ENCODE measurements at places on chromosomes 6 and 20.
A peak's percentile ranks its signal among the peaks of the same experiment; 100 is the strongest.

- DNase-seq: peak; percentile 33
Observed at GRCh38 chr20:37922016-37922415, 19.1 kb downstream of the VSTM2L start.

GRCh38 chr6:16078064-16078463, 50.8 kb upstream of the MYLIP start:
- no peak for DNase-seq

GRCh38 chr6:132020138-132020581, 69.0 kb upstream of the CCN2 start:
- DNase-seq: no peak

DNA sequence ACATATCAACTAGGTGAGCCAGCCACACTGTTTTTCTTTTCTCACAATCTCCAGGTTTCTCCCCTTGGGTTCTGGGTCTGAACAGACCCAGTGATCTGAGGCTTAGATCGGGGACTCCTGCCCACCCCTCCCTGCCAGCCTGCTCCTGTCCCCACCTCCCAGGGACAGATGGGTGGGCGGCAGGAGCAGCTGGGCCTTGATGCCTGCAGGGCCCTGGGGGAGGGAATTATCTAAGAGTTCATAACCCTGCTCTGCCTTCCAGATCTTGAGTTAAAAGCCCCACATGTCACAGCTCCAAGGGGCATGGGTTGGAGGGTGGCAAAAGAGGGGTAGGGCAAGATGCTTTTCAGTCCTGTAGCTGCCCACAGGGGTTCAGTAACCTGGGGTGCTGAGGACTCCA, 5.2 kb upstream of the XKR7 start:
- DNase-seq: no peak

DNA sequence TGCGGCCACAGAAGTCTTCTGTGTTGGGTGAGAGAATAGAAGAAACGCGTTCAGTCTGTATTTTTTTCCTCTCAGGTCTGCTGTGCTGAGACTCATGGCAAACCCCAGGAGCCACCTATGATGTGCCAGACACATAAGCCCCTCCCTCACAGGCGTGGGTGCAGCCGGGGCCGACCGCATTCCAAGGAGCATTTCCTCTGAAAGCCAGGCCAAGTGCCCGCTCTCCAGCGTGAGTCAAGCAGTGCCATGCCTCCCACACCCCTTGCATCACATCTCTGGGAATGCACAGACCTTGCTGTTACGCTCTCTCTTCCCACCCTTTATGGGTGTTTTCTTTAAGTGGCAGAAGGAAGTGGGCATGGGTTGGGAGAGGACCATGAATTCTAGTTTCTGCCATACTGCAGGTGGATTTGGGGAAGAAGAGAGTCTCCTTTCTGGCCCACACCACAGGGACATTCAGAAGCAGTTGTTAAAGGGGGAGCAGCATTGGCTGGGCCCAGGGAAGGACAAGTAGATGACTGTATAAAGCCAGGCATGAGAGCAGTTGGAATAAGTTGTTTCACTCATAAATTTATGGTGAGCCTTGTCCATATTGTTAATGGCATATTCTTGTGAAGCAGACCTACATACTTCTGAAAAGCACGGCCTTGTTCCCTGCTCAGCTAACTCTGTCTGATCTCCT, 37.1 kb upstream of the TFAP2A start:
- DNase-seq: no peak

GRCh38 chr6:169450097-169450496, 196.5 kb upstream of the THBS2 start:
- no peak for DNase-seq

GRCh38 chr20:43189554-43190331, at the start of gene PTPRT:
PTPRT (minus strand) TSS chr20:43189906; CDS start chr20:43189733, 173 bp downstream.
- DNase-seq: no peak

GRCh38 chr6:72911463-72912155, 289.7 kb downstream of the KCNQ5 start:
- DNase-seq: no peak

DNA sequence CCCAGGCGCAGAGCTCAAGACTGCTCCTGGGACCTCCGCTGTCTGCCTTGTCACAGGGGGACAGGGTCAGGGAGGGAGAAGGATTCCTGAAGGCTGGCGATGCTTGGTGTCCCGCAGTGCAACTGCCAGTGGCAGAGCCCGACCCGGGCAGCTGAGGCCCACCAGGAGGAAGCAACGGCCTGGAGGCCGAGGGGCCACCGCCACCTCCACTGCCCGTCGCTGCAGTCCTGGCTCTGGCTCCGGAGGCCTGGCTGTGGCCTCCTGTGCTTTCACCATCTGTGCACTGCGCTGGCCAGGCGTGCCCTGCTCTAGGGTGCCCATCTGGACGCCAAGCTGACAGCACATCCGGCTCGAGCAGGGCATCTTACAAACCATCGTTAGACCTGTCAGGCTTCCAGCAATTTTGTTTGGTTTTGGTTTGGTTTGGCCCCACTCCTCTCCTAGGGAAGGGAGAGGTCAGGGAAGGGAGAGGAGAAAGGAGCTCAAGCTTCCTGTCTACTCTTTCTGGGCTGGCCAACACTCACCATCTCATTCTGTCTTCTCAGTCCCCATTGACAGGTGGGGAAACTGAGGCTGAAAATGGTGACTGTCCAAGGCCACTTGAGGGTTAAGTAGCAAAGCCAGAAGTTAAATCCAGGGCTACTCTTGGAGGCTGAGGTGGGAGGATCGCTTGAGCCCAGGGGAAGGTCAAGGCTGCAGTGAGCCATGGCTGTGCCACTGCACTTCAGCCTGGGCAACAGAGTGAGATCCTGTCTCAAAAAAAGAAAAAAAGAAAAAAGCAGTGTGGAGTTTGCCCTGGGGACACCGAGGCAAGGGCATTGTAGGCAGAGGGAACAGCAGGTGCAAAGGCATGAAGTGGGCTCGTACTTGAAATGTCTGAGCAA, 37.7 kb upstream of the NOL4L start:
- no peak for DNase-seq

DNA sequence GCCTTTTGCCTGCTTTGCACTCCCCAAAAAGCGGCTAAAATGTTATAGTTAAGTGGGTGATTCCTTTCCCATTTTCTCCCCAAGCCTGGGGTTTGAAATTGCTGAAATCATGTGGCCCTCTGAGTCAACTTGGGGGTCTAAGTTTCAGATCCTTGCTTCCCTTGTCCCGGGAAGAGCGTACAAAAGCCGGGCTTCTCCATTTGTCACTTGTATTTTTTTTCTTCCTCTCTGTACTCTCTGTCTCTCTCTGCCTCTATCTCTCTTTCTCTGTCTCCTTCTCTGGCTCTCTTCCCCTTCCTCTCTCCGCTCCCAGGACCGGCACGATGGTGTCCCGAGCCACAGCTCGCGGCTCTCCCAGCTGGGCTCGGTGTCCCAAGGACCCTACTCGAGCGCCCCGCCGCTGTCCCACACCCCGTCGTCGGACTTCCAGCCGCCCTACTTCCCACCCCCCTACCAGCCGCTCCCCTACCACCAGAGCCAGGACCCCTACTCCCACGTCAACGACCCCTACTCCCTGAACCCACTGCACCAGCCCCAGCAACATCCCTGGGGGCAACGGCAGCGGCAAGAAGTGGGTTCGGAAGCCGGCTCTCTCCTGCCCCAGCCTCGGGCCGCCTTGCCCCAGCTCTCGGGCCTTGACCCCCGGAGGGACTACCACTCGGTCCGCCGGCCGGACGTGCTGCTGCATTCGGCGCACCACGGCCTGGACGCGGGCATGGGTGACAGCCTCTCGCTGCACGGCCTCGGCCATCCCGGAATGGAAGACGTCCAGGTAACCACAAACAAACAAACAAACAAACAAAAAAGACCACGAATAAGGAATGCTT, 4.6 kb downstream of the TFAP2B start:
- no peak for DNase-seq

GRCh38 chr20:10179574-10180298, 38.9 kb upstream of the SNAP25 start:
- no peak for DNase-seq

DNA sequence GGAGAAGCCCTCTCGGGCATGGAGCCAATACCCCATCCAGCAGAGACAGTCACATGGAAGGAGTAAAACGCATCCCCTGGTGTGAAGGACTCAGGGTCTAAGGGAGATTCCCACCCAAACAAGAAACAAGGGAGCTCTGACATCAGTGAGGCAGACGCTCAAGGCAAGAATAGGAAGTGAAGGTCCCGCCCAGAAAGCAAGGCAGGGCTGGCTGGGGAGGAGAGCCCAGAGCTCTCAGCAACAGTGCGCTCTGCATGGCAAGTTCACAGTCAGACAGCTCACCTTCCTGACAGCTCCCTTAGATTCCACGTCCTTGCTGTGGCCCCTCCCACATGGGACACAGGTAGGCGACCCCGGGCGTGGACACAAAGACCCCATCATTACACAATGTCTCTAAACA, 85.6 kb downstream of the TTLL2 start:
- DNase-seq: no peak

DNA sequence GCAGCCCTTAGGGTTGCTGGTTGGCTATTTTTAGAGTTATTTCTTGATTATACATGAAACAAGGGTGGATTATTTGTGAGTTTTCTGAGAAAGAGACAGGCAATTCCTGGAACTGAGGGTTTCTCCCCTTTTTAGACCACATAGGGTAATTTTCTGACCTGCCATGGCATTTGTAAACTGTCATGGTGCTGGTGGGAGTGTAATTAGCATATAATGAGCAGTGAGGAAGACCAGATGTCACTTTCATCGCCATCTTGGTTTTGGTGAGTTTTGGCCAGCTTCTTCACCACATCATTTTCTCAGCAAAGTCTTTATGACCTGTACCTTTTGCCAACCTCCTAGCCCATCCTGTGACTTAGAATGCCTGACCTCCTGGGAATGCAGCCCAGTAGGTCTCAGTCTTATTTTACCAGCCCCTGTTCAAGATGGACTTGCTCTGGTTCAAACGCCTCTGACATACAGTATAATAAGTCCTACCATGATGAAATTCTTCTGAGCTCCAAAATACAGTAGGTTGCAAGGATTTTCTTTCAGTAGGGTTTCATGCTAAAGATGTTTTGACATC, 117.1 kb downstream of the ISM1 start:
- peak; percentile 10 for DNase-seq

DNA sequence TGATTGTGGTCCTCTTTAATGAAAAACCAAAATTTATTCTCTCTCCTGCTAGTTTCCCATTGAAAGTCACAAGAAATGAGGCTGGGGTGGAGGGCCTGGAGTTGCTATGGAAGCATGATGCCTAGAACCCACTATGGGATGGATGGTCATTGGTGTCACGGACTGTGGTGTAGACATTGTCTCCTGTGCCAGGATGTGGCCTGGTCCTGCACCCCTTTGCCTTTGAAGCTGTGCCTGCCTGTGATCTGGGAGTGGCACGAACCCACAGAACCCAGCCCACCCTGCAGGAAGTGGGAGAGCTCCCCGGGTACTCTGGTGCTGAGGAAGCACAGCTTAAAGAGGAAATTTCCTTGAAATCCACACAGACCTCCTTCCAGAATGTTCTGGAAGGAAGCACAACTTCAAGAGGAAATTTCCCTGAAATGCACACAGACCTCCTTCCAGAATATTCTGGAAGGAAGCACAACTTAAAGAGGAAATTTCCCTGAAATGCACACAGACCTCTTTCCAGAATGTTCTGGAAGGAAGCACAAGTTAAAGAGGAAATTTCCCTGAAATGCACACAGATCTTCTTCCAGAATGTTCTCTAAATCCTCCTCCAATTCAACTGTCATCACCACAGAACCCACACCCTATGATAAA, 105.6 kb downstream of the CDH26 start:
- no peak for DNase-seq
